Muscle of leg (tissue), 16 donors: ENCODE measurements at places on chromosomes 7 and 10. TPM values are rescaled to one million over a fixed set of nuclear protein-coding genes. Genes with fewer than 3 reads are reported as not detected.

DNA sequence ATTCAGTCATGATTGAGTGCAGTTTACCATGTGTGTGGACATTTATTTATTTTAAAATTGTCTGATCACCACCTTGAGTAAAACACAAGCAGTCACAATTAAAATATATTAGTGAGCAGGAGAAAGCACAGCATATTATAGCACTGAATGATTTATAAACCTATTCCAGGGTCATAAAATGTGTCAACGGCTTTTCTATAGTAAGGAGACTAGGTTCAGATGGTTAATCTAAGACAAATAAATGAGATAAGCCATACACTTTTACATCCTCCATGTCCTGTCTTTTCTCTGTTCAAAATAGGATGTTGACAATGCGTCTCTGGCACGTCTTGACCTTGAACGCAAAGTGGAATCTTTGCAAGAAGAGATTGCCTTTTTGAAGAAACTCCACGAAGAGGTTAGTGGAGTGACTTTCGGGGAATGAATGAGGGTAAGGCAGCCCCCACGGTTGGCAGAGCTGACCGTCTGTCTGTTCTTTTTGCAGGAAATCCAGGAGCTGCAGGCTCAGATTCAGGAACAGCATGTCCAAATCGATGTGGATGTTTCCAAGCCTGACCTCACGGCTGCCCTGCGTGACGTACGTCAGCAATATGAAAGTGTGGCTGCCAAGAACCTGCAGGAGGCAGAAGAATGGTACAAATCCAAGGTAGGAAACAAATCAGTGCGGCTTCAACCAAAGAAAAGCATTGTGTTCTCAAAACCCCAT lies 5.4 kb downstream of the VIM start:
- no peaks in the 10 kb centered on the region for H3K27me3 ChIP-seq
- peaks cover 61% of the 10 kb centered on the region for H3K36me3 ChIP-seq
- DNase-seq: no peak
- peaks cover 22% of the 10 kb centered on the region for H3K4me1 ChIP-seq
- no peak overlapping the region for H3K4me3 ChIP-seq

DNA sequence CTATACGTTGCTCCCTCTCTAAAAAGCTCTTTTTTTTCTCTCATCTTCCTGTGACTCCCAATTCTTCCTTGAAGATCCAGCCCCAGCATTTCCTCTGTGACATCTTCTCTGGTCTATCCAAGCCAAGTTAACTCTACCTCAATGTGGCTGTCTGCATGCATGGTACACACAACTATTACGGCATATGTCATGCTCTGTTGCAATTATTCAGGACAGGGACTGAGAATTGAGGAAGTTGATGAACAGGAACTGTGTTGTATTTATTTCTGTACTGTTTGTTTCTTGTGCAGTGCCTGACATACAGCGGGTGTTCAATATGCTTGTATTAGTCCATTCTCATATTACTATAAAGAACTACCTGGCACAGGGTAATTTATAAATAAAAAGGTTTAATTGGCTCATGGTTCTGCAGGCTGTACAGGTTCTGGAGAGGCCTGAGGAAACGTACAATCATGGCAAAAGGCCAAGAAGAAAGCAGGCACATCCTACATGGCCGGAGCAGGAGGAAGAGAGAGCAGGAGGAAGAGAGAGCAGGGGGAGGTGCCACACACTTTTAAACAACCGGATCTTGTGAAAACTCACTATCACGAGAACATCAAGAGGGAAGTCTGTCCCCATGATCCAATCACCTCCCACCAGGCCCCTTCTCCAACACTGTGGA lies 6.3 kb downstream of the TRPV5 start:
- no peaks in the 10 kb centered on the region for H3K27me3 ChIP-seq
- no peak overlapping the region for H3K4me3 ChIP-seq
- no peak overlapping the region for H3K27ac ChIP-seq
- no peaks in the 10 kb centered on the region for H3K36me3 ChIP-seq
- DNase-seq: peak; percentile 14
- H3K4me1 ChIP-seq: no peaks in the 10 kb centered on the region

- no peaks in the 10 kb centered on the region for H3K4me1 ChIP-seq
- H3K36me3 ChIP-seq: no peaks in the 10 kb centered on the region
- H3K4me3 ChIP-seq: no peak overlapping the region
Measured at GRCh38 chr7:19268737-19269136, 123.5 kb upstream of the FERD3L start.

Gene PRKG1
- 51.3 TPM for total RNA-seq

Gene PVRIG
- 0.13 TPM for total RNA-seq
